ENCODE measurements at places on chromosomes 5 and 9.

DNA sequence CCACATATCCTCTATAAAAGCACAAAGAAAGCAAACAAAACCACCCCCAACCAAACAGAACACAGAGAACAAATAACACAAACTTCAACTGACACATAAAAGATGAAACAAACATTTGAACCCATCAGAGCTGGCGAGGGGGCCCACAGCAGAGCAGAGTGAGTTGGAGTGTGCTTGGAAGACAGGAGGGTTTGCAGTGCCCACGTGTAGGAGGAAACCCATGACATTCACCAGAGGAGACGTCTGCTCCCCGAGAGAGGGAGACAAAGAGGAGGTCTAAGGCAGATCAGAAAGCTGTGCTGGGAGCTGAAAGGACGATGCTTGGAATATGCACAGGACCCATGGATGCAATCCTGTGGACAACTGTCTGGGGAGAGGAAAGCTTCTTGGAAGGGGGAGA is 27.0 kb downstream of the MRPL36 start:
- peak; percentile 20 for DNase-seq

- DNase-seq: no peak
These were observed 151.7 kb upstream of the ANKH start for GRCh38 chr5:15023266-15023665.

- DNase-seq: no peak
These were observed 2.5 kb downstream of the TLX3 start for GRCh38 chr5:171311322-171312077.

DNA sequence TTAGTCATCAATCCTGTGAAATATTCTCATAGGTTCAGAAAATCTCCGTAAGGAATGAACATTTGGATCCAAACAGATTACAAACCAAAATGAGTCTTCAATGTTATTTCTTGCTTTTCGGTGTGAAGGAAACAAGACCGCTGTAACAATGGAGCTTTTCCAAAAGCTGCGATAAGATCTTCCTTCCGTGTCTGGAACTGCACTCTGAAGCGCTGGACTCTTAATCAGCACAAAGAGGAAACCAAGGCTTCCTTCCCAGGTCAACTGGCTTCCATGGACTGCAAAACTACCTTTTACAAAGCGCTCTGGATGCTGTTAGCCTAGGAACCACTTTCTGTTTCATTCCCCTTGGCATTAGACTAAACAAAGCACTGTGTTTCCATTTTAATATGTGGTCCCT is 137.9 kb upstream of the BASP1 start:
- no peak for DNase-seq

- DNase-seq: peak; percentile 28
These were observed 147.5 kb upstream of the FGF10 start for GRCh38 chr5:44536650-44537260.

GRCh38 chr9:98168941-98169488 is 23.4 kb downstream of the CORO2A start:
- DNase-seq: no peak

- no peak for DNase-seq
These were observed 7.9 kb upstream of the ADAMTS16 start for GRCh38 chr5:5132234-5132633.

DNA sequence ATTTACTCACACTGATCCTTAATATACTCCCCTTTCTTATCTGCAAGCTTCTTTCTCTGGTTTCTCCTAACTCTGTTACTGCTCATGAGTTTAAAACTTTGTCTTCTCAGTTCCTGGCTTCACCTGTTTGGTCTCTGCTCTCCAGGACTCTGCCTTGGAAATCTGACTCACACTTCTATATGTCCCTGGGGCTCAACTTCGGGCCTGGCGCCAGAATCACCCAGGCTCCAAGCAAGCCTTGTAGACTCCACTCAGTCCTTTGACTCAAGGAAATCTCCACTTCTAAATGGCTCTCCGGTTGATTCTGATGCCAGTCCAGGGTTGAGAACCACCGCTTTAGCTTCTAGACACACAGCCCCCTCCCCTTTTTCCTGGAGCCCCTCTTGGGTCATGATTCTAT is 57.8 kb downstream of the TMC1 start:
- no peak for DNase-seq

- no peak for DNase-seq
These were observed 3.4 kb downstream of the IL4 start for GRCh38 chr5:132677191-132677590.

GRCh38 chr9:86667307-86667706 is 280.0 kb downstream of the GAS1 start:
- no peak for DNase-seq

DNA sequence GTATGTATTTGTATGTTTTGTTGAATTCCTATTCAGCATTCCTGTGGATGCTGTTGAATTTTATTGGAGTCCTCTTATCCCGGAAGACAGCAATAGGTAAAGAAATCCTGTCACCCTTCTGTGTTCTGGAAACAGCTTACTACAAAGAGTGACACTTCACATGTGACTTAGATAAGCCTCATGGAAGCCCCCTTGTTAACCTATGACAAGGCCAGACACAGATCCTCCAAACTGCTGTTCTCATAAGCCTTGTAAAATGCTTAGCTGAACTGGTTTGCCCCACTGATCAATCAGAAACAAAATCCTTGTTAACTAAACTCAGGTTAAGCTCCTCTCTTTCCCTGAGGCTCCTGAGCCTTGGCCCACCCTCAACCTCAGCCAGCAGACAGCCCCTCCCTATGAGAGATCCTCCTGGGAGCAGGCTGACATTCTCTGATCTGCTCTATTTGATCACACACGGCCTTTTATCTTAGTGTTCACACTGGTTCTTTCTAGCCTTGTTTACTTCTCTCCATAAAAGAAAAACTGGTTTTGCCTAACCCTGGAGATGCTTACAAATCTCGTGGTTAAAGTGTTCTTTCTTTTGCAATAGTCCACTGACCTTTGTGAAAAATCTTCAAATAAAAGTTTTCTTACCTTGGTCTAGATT is 29.4 kb upstream of the ATP6V1G1 start:
- DNase-seq: no peak

DNA sequence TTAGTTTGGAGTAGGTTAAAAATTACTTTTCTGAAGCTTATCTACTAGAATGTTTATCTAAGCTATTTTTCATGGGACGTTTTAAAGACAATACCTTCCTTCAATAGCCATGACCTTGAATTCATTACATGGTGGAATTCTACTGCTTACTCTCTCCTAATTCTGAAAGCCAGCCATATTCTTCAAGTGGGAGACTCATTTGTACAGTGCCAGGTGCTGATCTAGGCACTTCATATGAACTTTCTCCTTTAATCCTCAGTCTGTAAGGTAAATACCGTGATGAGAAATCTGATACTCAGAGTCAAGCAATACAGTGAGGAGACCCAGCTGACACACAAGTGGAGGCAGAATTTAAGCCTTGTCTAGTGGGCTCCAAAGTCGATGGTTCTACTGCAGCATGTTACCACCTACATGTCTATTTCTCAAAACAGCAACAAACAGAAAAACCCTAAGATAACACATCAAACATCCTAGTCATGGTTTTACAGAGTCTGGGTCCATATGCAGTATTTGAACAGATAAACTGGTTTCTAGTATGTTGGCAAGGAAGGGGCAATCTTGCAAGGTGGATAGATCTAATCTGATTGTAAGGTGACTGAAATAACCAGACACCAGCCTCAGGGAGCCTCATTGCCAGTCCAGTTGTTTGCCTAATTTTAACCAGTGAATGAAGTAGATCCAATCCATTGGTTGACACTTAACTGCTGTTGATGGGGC is 243.7 kb downstream of the PIK3R1 start:
- no peak for DNase-seq

DNA sequence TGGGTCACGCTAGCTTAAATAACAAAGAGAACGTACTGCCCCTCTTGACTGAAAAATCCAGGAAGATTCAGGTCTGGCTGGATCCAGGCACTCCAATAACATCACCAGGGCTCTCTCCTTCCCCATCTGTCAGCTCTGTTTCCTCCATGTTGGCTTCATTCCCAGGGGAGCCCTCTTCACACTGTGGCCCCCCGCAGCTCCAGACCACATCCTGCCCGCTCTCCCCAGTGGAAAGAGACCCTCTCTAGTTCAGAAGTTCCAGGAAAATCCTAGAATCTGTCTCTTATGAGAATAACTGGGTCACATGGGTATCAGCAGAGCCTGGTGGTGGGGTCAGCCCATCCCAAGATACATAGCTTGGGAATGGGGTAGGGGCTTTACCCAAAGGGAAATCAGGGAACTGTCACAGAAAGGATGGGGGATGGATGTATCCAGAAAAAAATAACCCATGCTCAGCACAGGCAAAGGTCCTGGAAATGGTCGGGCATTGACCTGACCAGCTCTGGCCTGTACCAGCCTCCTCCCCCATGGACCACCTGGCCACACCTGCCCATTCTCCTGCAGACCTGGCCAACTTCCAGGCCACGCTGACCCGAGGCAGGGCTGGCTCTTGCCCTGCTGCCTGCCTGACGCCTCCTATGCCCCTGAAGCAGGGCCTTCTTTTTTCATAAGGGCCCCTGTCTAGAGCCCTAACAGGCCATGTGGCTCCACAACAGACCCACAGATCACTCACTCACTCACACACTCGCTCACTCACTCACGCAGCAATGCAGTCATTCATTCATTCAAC is 65.9 kb downstream of the COL23A1 start:
- no peak for DNase-seq

DNA sequence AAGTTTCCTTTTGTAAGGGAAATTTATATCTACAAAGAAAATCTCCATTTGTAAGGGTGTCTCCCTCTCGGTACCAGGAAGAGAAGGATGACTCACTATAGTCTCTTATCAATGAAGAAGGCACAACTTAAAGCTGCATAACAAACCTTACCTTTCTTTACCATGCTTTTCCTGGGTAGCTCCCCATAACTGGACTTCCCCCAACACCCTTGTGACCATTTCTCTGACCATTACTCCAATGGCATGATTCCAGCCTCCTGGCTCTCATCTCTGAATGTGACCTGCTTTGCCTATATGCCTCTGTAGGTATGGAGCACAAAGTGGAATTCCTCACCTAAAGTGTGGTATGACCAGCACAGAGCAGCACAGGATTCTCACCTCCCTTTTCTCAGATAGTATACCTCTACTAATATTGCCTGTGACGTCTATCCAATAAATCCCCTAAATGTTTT is 62.8 kb downstream of the GNA14 start:
- no peak for DNase-seq

DNA sequence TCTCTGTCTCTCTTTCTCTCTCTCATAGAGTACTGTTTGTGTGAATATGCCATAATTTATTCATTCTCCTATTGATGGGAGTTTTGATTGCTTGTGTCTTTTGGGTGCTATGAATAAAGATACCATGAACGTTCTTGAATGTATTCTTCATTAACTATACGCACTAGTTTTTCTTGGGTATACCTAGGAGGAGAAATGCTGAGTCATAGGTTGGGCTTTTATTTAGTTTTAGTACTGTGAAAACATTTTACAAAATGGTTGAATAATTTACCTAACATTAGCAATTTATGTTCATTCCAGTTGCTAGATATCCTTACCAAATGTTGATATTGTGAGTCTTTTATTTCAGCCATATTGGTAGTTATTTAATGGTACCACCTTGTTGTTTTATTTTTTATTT is 192.5 kb downstream of the NPR3 start:
- DNase-seq: no peak

DNA sequence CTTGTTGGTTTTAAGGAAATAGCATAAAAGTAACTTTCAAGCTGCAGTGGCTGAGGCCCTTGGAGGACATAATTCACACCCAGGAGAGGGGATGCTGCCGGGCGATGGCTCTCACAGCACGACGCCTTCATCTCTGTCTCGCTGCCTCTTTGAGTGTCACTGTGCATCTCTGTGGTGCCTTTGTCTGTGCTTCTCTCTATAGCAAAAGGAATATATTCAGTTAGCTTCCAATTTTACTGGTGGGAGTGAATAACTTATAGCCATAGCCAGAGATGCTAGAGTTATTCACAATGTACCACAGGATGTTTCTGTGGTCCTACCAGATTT is 276.7 kb downstream of the SYK start:
- no peak for DNase-seq

DNA sequence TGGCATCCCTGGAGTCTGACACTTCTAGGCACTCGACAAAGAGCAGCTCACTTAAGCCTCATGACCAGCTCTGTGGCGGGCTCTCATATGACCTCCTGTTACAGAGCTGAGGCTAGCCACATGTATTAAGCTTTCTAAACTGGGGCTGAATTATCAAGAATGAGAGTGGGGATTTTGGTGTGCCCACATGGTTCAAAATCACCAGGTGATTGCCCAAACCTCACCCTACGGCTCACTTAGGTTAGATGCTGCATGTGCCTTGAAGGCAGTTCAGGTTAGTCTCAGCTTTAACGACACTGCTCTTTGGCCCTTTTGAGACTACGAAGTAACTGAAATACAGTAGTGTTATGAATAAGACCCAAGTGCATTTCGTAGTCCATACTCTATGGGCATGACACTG is 39.4 kb upstream of the SMIM32 start:
- no peak for DNase-seq

GRCh38 chr9:32551276-32552051 is 663 bp upstream of the SMIM27 start:
- peak; percentile 38 for DNase-seq

GRCh38 chr9:98780059-98780749 is 16.2 kb downstream of the ANKS6 start:
- DNase-seq: no peak

DNA sequence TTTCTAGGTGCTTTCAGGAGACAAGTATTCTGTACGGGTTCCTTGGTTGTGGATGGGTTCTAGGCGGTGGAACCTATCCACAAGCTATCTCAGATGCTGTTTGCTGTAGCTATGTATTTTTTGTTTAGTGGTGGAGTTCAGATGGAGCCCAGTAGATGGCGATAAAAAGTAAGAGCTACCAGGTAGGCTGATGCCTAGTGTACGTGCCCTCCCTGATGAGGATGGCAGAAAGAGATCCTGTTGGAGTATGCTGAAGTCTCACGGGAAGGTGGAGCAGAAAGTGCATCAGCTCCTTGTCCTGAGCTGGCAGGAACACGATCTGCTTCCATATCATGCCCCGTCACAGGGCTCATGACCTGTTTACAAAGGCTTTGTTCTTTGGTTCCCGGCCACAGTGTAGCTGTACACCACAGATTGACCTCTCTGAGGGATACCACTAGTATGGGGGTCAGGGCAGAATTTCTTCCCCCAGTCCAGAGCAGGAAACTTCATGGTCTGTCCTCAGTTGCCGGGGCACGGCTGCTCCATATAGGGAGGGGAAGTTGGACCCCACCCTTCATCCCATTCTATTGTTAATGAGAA is 12.6 kb upstream of the UGT3A2 start:
- peak; percentile 64 for DNase-seq

DNA sequence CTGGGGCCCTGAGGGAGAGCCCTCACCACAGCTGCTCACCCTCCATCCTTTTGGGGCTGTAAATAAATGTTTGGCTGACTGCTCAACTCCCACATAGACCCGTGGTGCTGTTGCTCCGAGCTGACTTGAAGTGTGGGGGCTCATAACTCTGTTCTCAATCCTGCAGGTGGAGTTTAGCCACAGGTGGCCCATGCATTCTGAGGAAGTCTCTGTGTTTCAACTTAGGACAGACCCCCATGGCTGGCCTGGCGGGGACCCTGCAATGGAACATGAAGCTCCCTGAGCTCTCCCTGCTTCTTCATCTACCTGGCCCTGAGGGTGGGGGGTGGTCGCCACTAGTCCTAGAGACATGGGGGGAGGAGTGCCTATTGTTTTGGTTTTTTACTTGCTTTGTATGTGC is 19.7 kb downstream of the NDUFS6 start:
- no peak for DNase-seq

- no peak for DNase-seq
These were observed 64.6 kb upstream of the KLF9 start for GRCh38 chr9:70478963-70479641.
